Activated naive CD4-positive, alpha-beta T cell treated with anti-CD3 and anti-CD28 coated beads, Interleukin-2, amount 50 U/mL, for 72 hours (primary cell): ENCODE measurements at places on chromosomes 2 and 18.
A peak's percentile ranks its signal among the peaks of the same experiment; 100 is the strongest.

DNA sequence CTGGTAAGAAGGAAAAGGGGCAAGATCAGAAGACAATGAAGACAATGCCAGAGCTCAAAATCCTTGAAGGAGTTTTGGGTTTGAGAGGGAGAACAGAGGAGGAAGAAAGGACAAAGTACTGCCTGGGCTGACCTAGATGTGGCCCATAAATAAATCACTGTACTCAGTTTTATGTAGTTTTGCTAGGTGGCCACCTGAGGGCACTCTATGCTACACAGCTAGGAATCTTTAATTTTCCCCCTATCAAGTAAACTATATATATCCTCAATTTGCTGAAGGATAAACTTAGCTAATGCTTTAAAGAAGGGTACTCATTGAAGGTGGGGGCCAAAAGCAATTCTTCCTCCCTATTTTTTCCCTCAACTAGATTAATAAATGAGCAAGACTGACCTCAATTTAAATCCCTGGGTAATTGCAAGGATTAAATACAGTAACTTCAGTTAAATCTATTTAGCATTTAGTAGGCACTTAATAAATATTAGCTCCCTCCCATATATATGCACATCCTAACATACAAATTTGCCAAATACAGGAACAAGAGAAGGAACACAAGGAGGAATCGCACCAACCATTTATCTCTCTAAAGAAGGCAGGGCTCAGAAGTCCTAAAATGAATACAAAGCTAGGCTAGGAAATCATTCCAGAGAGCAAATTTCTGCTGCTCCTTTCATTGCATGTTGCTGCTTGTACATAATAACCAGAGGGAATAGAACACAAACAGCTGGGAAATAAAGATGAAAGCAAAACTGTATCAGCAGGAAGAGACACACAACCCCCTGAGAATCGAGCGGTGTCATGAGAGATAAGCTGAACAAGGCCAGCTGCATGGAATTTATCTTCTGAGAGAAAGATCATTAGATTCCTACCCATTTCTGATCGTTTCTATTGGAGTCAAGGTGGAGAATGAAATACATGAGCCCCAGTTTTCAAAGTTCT lies 540.1 kb downstream of the NRXN1 start:
- peak; percentile 12 for DNase-seq

DNA sequence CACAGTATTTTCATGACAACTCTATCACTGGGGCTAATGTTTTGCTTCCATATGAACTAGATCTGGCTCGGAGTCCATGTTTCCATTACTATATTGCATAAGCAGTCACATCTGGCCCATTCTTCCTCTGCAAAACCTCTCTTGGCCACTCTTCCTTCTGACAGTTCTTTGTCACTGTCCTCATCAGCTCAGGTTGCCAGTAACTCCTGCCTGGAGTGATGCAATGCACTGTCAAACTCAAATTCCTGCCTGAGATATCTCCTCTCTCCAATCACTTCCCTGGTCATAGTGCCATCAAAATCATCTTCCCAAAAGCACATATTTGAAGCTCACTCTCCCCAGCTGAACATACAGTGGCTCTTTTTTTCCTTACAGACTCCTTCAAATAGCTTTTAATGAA lies 66.1 kb downstream of the COLEC12 start:
- DNase-seq: no peak

GRCh38 chr2:191018048-191018447 lies 4.1 kb upstream of the STAT1 start:
- no peak for DNase-seq

- DNase-seq: no peak
Observed at GRCh38 chr2:117714745-117715417, 99.6 kb upstream of the DDX18 start.

GRCh38 chr2:65834771-65835475 lies 402.5 kb upstream of the SPRED2 start:
- DNase-seq: no peak

GRCh38 chr2:222297600-222297935 lies 1.2 kb downstream of the PAX3 start:
- DNase-seq: no peak

DNA sequence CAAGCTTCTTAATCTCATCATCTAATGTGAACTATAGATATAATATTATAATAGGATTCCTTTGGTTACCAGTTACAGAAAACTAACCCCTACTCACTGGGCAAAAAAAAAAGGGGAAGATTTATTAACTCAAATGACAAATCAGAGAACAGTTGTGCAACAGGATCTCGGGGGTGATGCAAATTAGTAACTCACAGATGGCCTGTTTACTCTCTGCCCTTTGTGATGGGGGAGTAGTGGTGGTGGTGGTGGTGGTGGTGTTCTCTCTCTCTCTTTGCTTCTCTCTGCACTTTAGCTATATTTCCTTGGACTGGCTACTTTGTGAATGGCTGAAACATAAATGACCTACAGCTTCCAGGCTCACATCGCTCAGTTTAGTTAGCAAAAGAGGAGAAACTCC lies 59.0 kb downstream of the TMEM247 start:
- no peak for DNase-seq

- no peak for DNase-seq
Observed at GRCh38 chr2:196276421-196276820, 105.0 kb upstream of the STK17B start.

DNA sequence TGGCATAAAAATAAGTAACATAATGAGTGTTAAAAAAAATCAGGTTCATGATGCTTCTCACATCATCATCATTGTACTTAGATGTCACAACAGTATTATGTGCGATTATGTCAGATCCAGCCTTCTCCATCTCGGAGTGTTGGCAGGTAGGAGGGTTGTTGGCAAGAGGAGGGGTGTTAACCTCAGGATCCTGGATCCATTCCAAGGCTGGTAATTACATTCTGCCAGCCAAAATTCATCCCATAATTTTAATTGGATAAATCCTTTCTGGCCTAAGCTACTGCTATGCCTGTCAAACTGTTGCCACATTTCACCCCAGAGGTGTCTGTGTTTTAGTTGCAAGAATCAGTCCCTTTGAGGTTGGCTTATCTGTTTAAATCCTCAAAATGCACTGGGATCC lies 891 bp upstream of the FTCDNL1 start:
- DNase-seq: no peak

DNA sequence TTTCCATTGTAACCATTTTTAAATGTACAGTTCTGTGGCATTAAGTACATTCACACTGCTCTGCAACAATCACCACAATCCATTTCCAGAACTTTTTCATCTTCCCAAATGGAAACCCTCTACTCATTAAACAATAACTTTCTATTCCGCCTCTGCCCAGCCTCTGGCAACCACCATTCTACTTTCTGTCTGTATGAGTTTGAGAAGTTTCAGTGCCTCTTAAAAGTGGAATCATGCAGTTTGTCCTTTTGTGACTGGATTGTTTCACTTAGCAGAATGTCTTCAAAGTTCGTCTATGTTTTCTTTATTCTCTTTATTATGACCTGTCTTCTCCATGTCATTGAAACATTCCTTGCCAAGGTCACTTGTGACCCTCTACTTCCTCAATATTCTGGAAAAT lies 22.0 kb upstream of the PELI1 start:
- DNase-seq: no peak

- no peak for DNase-seq
Observed at GRCh38 chr18:70469916-70470315, 181.1 kb downstream of the SOCS6 start.

- DNase-seq: no peak
Observed at GRCh38 chr2:75226099-75226498, 26.8 kb upstream of the TACR1 start.

GRCh38 chr2:66895206-66895605 lies 460.3 kb downstream of the MEIS1 start:
- DNase-seq: no peak

DNA sequence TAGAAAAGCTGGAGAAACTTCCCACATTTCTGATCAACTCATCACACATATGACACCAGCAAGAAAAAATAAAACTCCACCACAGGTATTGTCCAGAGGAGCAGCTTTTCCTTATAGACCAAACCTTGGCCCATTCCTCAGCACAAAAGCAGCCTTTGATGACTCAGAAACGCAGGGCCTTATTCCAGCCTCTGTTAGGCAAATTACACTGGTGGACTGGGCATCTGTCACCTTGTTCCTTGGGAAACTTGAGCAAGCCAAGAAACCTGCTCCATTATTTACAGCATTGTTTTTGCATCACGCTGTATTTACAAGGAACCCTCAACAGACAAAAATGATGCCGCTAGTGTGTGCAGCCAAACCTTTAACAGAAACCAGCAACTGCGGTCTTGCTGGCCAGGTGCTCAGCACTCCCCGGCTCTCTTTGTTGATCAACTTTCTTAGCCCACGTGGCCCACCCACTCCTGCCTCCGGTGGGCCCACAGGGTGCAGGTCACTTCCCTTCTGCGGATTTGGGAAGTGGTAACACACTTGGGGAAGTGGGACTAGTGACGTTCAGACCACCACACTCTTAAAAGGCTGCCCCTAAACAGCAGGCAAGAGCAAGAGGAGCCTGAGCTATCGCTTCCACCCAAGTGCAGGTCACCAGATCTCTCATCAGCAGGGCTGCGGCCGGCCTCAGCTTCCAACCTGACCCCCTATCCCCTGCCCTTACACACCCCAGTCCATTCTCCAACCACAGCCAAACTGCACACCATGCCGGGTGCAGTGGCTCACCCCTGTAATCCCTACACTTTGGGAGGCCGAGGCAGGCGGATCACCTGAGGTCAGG lies 1.5 kb downstream of the AP1S3 start:
- DNase-seq: no peak

DNA sequence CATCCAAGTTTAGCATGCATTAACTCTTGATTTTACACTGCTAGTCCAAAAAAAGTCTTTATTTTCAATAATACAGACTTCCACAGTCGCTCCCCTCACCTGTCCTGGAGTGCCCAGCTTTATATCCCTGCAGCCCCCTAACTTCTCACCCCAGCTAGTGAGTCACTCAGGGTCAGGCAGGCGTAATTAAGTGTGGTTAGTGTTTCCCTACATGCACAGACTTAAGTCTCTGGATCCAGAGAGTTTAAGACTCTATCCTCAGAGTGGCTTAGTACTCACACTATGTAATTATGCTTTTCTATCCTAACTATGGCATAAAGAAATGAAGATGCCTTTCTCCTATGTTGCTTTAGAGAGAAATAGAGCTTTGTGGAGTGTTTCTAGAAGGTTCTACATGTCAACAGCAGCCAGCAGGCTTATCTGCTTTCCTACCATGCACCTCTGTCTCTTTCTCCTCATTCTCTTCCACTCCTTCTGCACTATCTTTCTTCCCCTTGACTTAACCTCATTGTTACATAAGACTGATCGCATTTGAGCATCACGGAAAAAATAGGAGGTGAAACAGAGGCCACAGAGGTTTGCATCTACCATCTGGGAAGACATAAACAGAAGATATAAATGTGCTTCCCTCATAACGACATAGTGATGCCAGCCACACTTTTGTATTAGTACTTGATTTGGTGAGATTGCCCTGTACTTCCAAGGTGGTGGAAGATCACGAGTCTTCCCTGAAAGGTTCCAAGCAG lies 34.4 kb upstream of the PMAIP1 start:
- no peak for DNase-seq

DNA sequence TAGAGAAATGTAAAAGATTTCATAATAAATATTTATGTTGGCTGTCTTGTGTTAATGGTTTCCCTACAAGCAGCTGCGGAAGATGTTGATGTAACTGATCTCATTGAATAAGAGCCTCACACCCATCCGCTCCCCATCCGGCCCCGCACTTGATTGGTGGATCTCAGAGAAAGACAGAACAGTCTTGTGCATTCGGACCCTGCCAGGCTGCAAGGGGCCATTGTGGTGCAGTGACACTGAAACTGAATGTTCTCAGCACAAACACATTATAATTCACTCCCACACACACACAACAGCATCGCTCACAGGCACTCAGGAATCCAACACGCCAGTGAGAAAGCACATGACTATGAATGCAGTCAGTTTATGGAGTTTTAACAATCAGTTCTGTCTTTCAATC lies 47.8 kb downstream of the PRELID3A start:
- DNase-seq: no peak

GRCh38 chr2:68939962-68940361 lies 12.7 kb downstream of the GKN2 start:
- DNase-seq: no peak

DNA sequence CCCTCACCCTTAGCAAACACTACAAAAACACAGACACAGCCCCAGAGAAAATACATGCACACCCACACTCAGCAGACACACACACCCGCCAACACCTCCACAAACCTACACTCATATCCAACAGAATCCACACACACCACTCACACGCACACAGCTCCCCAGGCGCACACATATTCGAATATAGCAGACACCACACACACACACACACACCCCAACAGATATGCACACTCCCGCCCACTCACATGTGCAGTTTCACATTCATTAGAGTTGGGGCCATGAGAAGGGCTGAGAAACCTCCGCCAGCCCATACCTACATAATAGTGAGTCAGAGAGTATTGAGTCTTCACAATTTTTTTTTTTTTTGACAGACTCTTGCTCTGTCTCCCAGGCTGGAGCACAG lies 29.4 kb upstream of the NOTO start:
- DNase-seq: peak; percentile 51

GRCh38 chr2:98872526-98872925 lies 63.5 kb downstream of the CRACDL start:
- DNase-seq: no peak

DNA sequence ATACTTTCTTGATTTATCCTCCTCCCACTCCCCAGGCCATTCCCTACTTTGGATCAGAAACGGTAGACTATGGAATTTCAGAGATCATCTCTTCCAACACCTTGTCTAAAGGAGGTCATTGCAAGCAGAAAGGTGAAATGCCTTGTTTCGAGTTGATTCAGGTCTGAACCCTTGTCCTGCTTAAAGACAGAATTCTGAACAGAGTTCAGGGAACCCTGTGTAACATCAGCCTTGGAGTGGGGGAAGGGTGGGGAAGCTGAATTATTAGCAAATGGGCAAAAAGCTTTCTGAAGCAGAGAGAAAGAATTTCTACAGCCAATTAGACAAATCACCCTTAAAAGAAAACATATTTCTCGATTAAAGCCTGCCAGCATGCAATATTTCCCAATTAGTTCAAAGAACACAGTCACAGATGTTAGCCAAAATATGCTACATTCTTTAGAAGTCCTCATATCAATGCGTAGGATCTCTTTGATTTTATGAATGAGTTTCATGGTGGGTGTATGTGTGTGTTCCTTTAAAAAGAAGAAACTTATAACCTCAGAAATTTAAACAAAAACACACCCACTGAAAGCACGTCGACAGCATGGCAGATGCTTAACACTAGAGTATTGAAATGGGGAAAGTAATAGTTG lies 353.1 kb downstream of the RND3 start:
- DNase-seq: no peak

GRCh38 chr18:13716916-13717315 lies 9.4 kb downstream of the FAM210A start:
- no peak for DNase-seq

GRCh38 chr2:26316845-26317244 lies 29.1 kb upstream of the SELENOI start:
- DNase-seq: no peak

GRCh38 chr2:143524559-143525401 lies 395.6 kb downstream of the ARHGAP15 start:
- no peak for DNase-seq

GRCh38 chr2:232028631-232029030 lies 67.1 kb downstream of the DIS3L2 start:
- DNase-seq: no peak
